Effector memory CD8-positive, alpha-beta T cell (primary cell): ENCODE measurements at places on chromosomes 11 and 22.

DNA sequence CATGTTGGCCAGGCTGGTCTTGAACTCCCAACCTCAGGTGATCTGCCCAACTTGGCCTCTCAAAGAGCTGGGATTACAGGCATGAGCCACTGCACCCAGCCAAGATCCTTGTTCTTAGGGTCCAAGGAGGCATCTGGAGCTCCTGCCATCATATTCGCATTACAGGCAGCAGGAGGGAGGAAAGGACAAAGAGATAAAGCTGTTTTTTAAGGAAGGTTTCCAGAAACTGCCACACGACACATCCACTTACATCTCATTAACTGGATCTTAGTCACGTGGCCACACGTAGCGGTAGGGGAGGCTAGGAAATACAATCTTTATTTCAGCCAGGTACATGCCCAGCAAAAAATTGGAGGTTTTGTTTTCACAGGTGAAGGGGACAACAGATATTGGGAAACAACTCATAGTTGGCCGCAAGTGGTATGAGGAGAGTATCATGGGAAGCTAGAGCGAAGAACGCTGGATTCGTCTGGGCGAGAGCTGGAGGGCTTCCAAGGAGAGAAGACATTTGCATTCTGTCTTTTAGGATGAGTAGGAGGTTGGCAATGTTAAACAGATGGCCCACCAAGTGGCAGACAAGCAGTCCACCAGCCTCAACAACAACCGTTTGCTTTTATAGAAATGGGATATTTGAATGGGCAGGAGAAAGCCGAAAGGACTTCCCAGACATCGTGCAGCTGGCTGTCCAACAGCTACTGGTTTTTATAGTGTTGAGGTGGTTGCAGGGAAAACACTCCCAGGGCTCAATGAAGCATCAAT, 39.2 kb upstream of the DMC1 start:
- H3K4me3 ChIP-seq: no peak overlapping the region
- no peak for DNase-seq
- no peaks in the 10 kb centered on the region for H3K4me1 ChIP-seq

DNA sequence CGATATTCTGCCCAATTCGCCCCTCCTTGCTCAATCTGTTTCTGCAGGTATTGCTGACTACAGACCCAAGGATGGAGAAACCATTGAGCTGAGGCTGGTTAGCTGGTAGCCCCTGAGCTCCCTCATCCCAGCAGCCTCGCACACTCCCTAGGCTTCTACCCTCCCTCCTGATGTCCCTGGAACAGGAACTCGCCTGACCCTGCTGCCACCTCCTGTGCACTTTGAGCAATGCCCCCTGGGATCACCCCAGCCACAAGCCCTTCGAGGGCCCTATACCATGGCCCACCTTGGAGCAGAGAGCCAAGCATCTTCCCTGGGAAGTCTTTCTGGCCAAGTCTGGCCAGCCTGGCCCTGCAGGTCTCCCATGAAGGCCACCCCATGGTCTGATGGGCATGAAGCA, 9.2 kb upstream of the SLC35E4 start:
- H3K36me3 ChIP-seq: no peaks in the 10 kb centered on the region
- H3K27me3 ChIP-seq: no peaks in the 10 kb centered on the region
- no peak overlapping the region for H3K4me3 ChIP-seq

DNA sequence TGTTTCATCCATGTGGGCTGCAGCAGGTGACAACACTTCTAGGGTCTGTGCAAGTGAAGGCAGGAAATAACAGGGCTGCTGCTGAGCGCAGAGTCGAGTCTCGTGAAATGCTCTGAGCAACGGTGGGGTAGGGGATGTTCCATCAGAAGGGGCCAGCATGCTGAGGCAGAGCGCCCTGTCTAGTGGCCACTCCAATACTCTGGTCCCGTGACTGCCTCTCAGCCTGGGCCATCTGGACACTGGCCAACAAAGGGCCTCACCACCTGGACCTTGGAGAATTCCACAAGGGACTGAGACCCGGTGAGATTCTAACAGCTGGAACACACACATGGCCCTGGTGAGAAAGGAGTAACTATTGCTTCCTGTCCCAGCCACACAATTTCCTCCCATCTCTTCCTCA, 375.7 kb downstream of the SHANK2 start:
- no peak for DNase-seq
- peaks cover 49% of the 10 kb centered on the region for H3K27me3 ChIP-seq
- no peak overlapping the region for H3K4me3 ChIP-seq
- H3K4me1 ChIP-seq: no peaks in the 10 kb centered on the region

- H3K4me1 ChIP-seq: no peaks in the 10 kb centered on the region
- no peak for DNase-seq
- no peaks in the 10 kb centered on the region for H3K27me3 ChIP-seq
- no peak overlapping the region for H3K4me3 ChIP-seq
- H3K36me3 ChIP-seq: no peaks in the 10 kb centered on the region
These were observed 161.5 kb upstream of the ARHGAP42 start for GRCh38 chr11:100525635-100526034.

GRCh38 chr11:7564803-7565202, 51.0 kb downstream of the PPFIBP2 start:
- no peak for DNase-seq
- peaks cover 4% of the 10 kb centered on the region for H3K36me3 ChIP-seq
- H3K27me3 ChIP-seq: peaks cover 9% of the 10 kb centered on the region
- H3K4me3 ChIP-seq: no peak overlapping the region
- no peak overlapping the region for H3K27ac ChIP-seq
- H3K4me1 ChIP-seq: no peaks in the 10 kb centered on the region

- peaks cover 40% of the 10 kb centered on the region for H3K4me1 ChIP-seq
- peak overlapping the region; percentile 79 for H3K4me3 ChIP-seq
- H3K27me3 ChIP-seq: no peaks in the 10 kb centered on the region
- peaks cover 31% of the 10 kb centered on the region for H3K36me3 ChIP-seq
- no peak for DNase-seq
These were observed 509 bp downstream of the LAMTOR1 start for GRCh38 chr11:72102631-72102945.
